ENCODE measurements at places on chromosomes 4 and X.

GRCh38 chrX:130909469-130910136 is 6.6 kb upstream of the ENOX2 start:
- no peak for DNase-seq

- no peak for DNase-seq
Observed at GRCh38 chr4:120446051-120446567, 379.5 kb upstream of the MAD2L1 start.

DNA sequence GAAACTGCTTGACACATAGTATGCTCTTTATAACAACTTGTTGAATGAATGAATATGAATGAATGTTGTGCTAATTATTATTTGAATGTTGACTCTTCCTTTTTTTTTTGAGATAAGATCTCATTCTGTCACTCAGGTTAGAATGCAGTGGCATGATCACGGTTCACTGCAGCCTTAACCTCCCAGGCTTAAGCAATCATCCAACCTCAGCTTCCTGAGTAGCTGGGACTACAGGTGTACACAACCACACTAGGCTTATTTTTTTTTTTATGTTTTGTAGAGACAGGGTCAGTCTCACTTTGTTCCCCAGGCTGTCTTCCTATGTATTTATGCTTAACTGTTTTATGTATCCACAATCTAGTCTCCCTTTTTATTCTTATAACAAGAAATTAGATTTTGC is 114.7 kb upstream of the WDFY3 start:
- no peak for DNase-seq

- DNase-seq = no peak
Observed at GRCh38 chrX:154430916-154431315, 2.4 kb downstream of the ATP6AP1 start.

DNA sequence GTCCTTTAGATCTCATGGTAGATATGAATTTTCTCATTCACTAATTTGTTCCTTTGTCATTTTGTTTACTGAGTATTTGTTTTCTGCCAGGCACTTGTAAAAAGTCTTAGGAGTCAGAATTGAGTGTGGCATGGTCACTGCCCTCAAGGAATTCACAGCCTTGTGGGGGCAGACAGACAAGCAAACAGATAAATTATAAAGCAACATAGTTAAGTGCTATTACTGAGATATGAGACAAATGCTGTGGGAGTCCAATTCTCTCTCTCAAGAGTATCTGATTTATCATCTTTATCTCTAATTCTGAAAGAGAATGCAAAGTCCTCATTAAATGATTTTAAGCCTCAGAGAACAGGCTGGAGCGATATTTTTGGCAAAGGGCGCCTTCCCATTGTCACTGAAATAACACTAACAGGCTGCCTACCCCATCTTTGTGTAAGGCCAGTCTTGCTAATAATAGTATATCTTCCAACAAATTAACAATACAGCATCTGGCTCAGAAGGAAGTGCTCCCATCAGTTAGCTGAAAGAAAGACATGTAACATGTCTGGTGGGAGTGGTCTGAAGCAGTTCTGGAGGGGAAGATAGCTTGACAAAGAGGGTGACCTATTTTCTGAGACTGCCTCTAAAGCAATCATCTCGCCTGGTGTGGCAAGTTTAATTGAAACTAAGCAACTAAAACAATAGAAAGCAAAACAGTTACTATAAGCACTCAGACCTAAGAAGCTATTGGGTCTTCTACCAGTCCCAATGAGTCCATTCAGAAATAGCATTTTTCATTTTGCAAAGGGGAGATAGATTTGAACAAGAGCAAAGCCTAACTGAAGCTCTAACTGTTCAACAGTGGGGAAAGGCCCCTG is 61.5 kb upstream of the AMOT start:
- no peak for DNase-seq

DNA sequence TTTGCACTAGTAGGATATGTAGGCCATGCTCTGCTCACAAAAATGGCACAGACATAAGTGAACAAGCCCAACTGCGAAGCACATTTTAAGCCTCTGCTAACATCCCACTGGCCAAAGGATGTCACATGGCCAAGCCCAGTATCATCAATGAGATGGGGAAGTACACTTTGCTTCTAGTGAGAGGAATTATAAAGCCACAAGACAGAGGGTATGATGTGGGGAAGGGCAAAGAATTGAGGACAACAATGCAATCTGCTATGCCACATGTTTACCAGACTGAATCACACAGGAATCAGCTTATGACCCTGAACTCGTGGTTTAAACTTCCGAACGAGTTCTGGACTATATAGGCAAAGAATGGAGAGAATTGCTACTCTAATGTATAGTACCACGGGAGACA is 39.1 kb downstream of the SUPT20HL1 start:
- DNase-seq = no peak

GRCh38 chr4:3765271-3766035 is 732 bp upstream of the ADRA2C start:
- peak; percentile 21 for DNase-seq

DNA sequence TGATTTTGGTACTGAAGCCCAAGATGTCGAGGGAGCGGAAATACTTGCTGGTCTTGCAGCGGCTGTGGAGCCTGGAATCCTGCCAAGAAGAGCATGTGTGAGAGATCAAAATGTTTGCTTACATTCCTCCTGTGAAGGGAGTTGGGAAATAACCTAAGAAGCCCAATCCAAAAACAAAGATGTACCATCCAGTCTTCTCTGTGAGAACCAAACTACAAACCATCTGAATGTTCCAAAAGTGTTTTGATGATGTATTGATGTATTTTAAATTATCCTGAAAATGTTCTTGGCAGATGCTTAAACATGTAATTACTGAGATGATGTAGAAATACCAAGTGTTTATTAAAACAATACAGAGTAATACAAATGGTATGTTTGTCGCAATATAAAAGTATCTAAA is 10.1 kb upstream of the ADH1A start:
- DNase-seq = peak; percentile 82

Data from fibroblast of skin of left quadriceps (primary cell).